ENCODE measurements at places on chromosomes 2 and 18.

DNA sequence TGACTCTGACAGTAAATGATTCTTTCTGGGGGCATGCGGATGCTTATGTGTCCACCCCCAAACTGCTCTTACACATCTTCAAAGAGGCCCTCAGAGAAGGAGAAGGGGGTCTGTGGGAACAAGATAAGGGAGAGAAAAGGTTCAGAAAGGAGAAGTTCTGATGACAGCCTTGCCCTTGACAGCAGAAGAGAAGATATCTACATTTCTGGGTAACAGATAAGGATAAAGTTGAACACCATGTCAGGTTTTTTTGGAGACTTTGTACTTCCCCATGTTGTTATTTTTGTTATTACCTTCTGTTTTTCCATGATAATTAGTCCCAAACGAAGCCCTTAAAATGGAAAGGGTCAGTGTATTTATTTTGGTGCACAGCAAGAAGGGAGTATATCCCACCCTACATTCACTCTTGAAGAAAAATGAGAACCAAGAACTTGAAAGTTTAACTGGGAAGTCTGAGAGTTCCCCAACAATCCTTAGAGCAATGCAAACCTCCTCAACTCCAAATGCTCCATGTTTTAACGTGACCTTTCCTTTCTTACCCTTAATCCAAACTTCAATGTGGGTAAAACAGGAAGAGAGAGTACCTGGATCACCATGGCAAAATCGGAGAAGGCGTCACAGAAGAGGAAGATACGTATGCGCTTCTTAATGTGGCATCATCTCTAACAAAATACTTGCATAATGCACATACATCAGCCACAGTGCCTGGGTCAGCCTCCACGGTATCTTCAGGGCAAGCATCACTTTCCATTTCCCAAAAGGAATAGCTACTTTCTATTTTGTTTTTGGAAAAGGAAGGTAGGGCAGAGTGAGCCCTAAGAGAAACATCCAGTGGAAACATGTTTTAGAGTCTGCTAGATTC lies 264.6 kb upstream of the STON1 start:
- no peak for DNase-seq

DNA sequence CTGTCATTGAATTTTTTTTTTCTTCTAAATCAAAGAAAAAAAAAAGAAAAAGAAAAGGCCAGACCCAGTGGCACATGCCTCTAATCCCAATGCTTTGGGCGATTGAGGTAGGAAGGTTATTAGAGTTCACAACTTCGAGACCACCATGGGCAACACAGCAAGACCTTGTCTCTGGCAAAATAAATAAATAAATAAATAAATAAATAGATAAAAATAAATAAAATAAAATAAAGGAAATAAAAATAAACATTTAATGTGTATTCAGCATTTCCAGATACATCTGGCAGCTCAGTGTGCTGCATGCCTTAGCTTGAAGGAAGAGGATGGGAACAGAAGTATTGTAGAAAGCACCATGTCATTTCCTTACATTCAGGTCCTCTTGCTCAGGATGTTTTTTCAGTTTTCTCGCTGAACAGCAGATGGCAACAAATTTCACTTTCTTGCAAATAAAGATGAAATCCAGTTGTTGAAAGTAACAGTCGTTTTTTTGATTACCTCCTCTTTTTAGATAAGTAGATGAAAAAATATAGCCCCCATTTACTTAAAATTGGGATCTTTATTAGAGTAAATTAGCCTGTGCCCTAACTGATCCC lies 25.7 kb upstream of the FAM178B start:
- DNase-seq = peak; percentile 75

DNA sequence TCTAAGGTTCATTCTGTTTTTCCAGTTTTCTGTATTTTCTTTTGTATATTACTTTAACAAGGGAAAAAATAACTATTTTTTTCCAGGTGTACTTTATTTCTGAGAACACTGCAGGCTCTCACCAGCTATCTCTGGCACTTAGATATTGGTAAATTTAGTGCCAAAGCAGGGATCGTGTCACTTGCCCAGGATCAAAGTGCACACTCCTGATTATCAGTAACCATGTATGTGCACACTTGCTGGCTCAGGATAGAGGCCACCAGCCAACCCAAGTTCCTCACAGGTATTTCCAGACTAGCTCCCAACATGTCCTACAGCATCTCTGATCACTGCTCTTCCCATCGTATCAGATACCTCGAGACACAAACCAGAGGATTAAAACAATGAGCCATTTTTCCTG lies 5.8 kb upstream of the FZD5 start:
- DNase-seq = no peak

DNA sequence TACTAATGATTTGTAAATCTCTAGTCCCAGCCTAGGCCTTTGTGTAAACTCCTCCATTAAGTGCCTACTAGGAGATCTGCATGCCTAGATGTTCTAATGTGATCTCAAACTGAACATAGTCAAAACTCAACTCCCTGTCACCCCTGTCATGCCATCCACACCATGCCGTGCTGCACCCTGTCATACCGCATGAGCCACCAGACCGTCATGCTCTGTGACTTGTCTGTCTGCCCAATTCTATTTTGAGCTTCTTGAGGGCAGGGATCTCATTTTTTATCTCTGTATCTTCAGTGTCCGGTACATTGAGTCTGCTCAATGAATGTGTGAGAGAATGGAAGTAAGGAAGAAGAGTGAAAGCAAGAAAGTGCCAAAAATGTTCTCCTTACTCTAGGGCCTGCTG lies 35.5 kb downstream of the GREB1L start:
- no peak for DNase-seq

DNA sequence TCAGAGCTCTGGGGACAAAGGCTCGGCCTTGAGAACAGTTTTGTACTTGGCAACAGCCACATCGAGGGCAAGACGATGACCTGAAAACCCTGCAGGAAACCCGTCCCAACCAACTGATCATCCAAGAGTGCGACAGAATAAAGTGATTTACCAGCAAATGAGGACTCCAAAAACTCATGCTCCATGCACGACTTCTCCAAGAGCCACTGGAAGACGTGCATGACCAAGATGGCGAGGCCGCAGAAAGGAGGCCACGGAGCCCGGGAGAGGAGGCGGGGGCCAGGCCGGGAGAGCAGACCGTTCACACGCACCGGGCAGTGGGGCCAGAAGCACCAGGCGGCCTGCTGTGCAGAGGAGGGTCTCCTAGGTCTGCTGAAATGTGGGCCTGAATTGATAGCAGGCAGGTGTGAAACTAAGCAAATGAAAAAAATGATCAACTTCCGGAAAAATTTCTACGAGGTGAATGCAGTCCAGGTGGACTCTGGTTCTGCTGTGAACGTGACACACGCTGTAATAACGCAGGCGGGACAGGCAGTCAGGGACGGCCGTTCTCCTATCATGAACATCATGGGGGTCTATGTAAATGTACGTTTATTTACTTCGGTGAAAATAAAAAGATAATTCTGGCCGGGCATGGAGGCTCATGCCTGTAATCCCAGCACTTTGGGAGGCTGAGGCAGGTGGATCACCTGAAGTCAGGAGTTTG lies 252.2 kb downstream of the HDAC4 start:
- no peak for DNase-seq

Data from GM23248 (cell line).